ENCODE measurements at places on chromosomes 6 and 20.

GRCh38 chr6:13454286-13455221, 32.8 kb downstream of the GFOD1 start:
- no peak for DNase-seq

- no peak for DNase-seq
Measured at GRCh38 chr6:51118792-51119191, 300.1 kb downstream of the TFAP2B start.

DNA sequence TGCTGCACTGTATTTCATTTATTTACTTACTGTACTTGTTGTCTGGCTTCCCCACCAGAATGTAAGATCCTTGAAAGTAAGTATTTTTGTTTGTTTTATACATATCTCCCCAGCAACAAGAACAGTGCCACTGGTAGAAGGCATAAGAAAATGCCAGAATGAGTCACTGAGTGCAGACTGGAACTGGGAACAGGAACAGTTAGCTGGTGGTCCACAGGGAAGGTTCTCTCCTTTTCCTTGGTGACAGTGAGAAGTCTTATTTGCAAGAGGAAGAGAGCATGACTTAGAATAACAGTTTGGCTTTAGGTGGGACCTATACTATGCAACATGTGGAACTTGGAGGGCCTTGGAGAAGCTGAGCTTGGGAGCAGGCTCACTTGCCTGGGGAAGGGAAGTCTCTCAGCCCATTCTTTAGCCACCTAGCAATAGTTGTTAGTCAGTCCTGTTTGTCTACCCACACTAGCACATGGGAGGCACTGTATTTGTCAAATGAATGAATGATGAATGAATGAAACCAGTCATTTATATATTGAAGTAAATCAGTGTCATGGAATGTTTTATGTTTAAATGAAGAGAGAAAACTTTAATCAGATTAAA, 203.5 kb downstream of the KCNQ5 start:
- no peak for DNase-seq

DNA sequence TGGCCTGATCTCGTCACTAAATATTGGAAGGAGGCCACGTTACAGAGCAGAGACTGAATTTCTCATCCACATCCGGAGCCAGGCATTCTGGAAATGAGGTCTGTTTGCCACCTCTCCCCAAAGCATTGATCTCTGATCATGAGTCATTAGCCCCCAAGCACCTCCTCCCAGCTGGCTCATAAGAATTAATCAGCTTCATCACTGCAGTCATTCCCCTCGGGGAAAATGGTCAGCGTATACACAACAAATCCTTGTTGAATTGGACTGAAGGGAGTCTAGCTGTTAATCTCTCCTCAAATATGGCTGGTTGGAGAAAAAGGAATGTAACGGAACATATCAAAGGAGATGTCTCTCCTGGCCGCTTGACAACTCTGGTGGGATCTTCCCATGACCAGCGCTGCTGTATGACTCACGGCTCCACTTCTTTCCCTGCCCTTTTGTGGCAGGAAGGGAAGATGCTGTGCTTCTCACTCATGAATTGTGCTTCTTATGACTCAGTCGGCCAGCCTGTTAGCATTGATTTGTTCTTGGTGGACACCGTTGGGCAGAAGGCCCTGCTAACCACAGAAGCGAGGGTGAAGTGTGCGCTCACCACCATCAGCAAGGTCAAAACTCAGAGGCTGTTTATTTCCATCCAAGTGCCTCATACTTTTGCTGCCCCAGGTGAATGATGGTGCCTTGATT, 76.7 kb downstream of the RNF182 start:
- DNase-seq = no peak

DNA sequence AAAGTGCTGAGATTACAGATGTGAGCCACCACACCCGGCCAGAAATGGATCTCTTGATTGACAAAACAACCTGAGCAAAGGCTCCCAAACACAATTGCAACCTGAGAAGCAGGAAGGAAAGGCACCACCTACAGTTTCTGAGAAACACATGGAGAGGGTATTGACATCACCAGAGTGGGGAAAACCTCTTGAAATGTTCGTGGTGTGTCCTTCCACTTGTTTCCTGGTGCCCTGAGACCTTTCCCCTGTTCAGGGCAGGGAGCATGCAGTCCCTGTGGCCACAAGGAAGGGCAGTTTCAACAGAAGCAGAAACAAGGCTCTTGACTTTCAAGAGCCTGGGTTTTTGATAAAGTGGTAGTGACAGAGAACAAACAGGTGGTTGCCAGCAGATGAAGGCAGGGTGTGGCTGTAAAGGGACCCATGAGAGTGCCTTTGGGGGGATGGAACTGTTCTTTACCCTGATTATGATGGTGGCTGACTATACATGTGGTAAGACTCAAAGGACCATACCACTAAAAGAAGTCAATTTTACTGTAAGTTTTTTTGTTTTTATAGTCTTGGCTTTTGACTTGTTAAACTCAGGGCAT, 3.2 kb upstream of the BPIFA1 start:
- DNase-seq = no peak

DNA sequence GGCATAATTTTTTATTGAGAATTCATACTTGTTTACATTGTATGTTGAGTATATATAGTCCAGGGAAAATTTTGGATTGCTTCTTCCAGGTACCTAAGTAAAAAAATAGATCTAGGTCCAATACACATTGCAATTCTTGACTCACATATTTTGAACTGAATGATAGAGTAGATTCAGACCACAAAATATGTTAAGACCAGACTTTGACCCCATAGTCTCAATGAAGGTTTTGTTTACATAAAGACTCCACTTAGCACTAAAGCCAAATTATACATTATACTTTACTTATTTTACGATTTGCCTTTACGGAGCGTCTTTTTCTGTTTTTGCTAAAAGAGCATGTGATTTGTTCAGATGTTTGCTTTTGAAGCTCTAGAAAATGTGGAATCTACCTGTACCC, 144.1 kb upstream of the PTCHD4 start:
- DNase-seq = no peak

DNA sequence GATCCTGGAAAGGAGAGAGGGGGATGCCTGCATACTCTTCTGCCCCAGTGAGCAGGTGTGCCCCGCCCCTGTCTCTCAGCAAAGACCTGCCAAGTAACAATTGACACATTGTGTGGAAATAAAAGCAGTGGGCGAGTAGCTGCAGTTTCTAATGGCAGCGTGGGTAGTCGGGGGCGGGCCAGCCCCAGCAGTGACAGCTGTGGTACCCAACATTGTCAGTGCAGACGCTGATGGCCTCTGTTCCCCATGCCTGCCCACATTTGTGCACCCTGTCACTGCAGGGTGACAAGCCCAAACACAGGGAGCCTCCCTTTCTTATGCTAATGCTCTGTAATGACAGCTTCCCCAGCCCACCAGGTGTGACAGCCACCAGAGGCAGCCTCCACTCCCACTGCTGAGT, 491.7 kb downstream of the DHX35 start:
- no peak for DNase-seq

DNA sequence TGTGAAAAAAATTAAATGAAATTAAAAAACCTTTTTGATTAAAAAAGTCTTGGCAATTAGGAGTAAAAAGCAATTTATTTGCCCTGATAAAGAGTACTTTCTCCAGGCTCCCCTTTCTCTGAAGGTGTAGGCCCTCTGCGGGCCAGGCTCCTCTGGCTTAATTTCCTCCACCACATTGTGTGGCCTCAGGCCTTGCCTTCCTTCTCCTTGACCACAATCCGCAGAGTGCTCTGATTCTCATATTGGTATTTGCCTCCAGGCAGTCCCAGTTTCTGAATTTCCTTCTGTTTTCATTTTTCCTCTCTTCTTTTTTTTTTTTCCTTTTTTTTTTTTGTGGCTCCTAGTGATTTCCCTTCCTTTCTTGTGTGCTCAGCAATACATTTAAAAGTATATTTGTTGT, 96.4 kb downstream of the AIG1 start:
- no peak for DNase-seq

GRCh38 chr6:108568101-108568500, 7.4 kb downstream of the FOXO3 start:
- no peak for DNase-seq

GRCh38 chr20:44520881-44521280, 989 bp downstream of the SERINC3 start:
- DNase-seq = no peak

GRCh38 chr6:3310703-3311102, 52.0 kb downstream of the PSMG4 start:
- no peak for DNase-seq

DNA sequence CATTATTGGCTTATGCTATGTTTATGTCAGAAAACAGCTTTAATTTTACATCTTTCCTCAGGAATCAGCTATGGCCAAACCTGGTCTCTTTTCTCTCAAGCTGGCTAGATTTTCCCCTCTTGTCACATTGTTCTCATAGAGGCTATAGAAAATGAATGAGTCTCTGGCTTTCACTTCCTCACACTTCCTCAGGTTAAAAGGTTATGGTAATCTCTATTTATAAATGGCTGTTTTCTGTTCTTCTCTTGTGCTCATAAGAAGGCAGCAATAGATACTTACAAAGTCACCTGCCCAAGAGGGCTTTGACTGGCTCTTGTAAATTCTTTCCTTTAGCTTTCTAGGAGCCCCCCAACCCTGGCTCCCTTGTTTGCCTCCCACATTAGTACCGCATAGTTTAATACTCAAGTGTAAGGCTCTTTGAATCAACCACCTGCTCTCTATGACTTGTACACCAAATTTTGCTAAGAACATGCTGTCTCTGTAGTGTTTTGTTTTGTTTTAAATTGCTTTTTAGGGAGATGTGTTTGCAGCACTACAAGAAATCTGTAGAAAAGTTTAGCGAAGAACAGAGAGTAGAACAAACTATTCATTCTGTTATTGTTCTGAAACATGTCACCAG, 897.4 kb upstream of the CITED2 start:
- no peak for DNase-seq

DNA sequence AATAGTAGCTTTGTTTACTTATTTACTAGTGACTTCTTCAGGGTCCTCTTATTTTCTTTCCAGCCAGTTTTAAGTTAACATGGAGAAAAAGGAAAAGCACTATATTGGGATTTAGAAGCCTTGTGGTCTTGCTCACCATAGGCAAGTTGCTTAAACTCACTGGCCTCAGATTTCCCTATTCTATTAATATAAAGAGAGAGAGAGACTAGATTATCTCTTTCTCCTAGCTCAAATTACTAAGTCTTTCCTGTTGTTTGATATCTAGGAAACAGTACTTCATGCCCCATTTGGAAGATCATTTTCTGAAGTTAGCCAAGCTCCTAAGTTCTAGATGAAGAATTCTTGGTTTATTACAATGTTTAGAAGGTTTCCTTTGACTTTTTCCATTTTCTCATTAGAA, 32.5 kb downstream of the CTNNBL1 start:
- DNase-seq = no peak
